Lung microvascular endothelial cell (primary cell): ENCODE measurements at places on chromosomes 13 and 19. TPM values are rescaled to one million over a fixed set of nuclear protein-coding genes. Genes with fewer than 3 reads are reported as not detected.

- DNase-seq = peak; percentile 71
These were observed 271.4 kb downstream of the NALCN start for GRCh38 chr13:101144808-101145419.

DNA sequence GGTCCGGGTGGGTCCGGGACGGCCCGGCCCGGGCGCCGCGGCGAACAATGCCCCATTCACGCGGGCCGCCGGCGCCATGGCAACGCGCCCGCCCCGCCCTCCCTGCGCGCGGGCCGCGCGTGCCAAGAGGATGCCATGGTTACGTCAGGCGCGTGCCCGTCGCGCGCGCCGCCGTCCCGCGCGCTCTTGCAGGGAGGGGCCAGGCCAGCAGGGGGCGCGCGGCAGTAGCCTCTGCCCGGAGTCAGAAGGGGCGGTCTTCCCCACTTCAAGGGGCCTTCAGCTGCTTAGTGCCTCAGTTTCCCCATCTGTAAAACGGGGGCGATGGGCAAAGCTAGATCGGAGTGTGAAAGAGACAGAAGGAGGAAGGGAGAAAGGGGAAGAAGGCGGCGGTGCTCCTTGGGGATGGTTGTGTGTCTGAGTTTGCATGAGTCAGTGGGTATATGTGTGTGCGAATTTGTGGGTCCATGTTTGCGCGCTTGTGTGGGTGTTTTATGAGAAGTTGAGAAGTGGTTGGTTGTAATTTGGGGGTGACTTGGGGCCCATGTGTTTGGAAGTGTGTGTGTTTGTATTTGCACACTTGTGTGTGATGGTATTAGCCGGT is 11.6 kb upstream of the NFIX start:
- peak; percentile 90 for DNase-seq

Gene IGFL1
- not detected in 2 replicates for total RNA-seq

Gene CPB2
- total RNA-seq = not detected in 2 replicates

DNA sequence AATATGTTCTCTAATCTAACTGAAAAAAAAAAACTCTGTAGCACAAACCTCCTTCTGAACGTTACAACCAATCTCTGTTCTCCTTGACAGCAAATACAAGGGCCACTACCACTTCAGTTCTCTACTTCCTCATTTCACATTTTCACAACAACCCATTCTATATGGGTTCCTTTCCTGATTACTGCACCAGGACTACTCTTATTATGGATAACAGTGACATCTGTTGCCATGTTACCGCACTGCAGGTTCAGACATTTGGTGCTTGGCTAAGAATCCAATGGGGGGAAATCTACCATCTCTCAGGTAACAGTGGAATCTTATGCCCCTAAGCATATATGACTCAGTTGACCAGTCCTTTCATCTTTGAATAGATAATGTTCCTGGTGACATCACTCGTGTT is 11.6 kb upstream of the FPR3 start:
- peak; percentile 8 for DNase-seq

- peak; percentile 34 for DNase-seq
These were observed 9.8 kb upstream of the GNA15 start for GRCh38 chr19:3125900-3126524.

GRCh38 chr19:47324502-47324901 is 7.5 kb upstream of the C5AR2 start:
- peak; percentile 69 for DNase-seq

Gene RANBP3
- total RNA-seq = 18.5 and 25.4 TPM in 2 replicates

GRCh38 chr13:90511903-90512302 is 835.6 kb upstream of the MIR17HG start:
- DNase-seq = no peak

- DNase-seq = no peak
These were observed 85.0 kb upstream of the UBL3 start for GRCh38 chr13:29935309-29935981.

DNA sequence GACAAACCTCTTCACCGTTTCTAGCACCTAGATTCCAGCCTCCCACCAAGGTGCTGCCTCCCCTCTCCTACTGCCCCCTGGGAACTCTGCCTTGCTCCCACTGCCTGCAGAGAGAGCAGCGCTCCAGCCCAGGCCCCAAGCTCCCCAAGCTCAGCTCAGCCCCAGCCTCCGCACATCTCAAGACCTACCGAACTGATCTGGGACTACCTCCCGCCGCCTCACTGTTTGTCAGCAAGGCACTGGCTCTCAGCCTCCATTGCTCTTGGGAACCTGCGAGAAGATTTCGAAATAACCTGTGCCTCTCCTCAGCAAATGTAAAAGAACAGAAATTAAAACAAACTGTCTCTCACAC is 92.4 kb upstream of the GPR183 start:
- DNase-seq = no peak

GRCh38 chr19:9937001-9937411 is 691 bp upstream of the OLFM2 start:
- DNase-seq = no peak

DNA sequence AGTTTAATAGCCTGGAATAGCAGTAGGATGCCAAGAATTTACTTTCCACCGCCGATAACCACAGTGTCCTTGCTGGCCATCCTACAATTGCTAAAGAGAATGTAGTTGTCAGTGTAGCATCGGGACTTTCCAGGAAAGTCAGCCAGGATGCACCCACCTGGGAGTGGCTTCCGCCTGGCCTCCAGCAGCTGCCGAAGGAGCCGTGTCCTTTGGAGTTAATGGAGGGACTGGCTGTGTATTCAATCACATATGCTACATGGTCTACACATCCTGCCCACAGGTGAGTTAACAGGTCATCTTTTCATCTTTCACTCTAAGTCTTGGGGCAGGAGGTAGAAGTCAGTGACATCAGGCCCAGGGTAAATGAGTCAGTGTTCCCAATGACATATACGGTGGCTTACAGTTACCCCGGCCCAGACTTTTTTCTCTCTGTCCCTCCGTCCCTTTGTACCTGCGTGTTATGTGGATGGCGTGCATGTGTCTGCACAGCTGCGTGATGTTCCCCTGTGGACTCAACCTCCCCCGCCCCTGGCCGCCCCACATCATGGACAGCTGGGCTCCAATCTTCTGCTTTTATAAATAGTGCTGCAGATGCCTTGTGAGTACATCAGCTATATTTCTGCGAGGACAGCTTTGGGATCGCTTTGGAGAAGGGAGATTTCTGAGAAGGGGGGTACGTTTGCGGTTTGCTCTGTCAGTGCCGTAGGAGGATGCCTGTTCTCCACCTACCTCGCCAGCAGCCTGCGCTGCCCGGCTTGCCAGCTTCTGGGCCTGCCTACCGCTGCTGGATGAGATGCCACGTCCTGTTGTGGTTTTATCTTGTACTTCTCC is 63.1 kb downstream of the ATP11A start:
- no peak for DNase-seq

Gene SOX1
- total RNA-seq = not detected in 2 replicates

DNA sequence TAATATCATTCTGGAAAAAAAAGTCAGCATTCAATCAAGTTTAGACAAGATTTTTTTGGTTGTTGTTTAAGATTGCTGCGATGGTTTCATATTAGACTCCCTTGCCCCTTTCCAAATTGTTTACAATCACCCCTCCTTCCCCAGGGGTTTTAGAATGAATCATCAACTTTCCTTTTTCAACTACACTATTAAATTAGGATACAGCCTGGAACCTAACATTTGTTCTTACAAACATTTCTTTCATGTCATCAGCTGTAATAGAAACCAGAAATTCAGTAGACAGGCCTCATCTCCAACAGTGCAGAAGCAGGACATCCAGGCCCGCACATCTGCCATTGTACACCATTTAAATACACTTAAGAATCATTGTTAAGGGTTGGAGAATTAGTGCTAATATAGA is 44.4 kb upstream of the WDFY2 start:
- DNase-seq = no peak

GRCh38 chr13:102679449-102680132 is 15.3 kb downstream of the METTL21C start:
- DNase-seq = no peak

DNA sequence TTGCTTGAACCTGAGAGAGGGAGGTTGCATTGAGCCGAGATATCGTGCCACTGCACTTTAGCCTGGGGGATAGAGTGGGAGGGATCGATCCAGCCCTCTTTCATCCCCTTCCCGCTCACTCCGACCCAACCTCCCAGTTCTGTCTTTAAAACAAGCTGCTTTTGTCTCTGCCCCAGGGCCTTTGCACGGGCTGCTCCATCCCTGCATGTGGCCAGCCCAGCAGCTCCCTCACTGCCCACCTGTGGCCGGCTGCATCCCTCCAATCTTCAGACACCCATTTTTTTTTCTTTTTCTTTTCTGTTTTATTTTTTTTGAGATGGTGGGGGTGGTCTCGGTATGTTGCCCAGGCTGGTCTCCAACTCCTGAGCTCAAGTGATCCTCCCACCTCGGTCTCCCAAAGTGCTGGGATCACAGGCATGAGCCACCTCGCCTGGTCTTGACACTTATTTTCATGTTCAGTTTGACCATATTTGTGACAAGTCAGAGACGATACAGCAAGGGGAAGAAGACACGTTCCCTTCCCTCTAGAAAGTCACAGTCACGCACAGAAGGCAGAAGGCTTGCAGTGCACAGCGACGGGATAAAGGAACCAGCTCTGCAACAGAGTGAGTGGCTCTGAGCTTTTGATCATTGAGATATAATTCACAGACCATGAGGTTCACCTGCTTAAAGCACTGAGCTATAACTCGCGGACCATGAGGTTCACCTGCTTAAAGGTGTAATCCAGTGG is 31.8 kb downstream of the EFNA2 start:
- no peak for DNase-seq
